ENCODE measurements at places on chromosomes 13 and 19.
A peak's percentile ranks its signal among the peaks of the same experiment; 100 is the strongest.

- DNase-seq = no peak
Observed at GRCh38 chr13:59568306-59568705, 595.4 kb downstream of the DIAPH3 start.

DNA sequence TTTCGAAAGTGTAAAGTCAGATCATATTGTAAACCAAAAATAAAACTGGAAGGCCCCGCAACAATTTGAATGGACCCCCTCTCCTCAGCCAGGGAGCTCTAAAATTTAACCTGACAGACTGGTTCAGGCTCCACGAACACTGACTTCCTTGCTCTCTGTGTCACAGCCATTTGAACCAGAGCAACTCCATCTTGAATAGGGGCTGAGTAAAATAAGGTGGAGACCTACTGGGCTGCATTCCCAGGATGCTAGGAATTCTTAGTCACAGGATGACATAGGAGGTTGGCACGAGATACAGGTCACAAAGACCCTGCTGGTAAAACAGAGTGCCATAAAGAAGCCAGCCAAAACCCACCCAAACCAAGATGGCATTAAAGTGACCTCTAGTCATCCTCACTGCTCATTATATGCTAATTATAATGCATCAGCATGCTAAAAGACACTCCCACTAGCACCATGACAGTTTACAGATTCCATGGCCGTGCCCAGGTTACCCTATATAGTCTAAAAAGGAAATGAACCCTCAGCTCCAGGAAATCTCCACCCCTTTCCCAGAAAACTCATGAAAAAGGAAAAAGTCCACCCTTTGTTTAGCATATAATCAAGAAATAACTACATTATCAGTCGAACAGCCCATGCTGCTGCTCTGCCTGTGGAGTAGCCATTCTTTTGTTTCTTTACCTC, 43.1 kb downstream of the RFXAP start:
- DNase-seq = no peak

DNA sequence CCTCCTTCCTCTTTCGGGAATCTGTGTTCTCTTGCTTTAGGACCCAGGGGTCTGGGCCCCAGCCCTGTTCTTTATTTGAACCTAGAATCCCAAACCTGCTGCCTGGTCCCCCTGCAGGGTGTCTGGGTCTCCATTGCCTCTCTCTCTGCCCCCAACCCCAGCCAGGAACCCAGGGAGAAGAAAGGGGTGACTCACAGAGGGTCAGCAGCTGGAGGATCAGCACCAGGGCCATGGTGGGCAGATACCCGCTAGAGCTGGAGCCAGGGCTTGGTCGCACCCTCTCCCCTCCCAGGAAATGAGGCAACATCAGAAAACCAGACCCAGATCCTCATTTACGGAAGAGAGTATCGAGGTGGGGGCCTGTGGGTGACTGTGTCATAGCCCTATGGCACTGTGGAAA, at the start of gene OSCAR:
OSCAR (minus strand) TSS at position 243 of the 400 bp plus-strand sequence; CDS start at position 232, 11 bp downstream.
- no peak for DNase-seq

GRCh38 chr13:28533125-28533436, 38.2 kb upstream of the FLT1 start:
- no peak for DNase-seq

DNA sequence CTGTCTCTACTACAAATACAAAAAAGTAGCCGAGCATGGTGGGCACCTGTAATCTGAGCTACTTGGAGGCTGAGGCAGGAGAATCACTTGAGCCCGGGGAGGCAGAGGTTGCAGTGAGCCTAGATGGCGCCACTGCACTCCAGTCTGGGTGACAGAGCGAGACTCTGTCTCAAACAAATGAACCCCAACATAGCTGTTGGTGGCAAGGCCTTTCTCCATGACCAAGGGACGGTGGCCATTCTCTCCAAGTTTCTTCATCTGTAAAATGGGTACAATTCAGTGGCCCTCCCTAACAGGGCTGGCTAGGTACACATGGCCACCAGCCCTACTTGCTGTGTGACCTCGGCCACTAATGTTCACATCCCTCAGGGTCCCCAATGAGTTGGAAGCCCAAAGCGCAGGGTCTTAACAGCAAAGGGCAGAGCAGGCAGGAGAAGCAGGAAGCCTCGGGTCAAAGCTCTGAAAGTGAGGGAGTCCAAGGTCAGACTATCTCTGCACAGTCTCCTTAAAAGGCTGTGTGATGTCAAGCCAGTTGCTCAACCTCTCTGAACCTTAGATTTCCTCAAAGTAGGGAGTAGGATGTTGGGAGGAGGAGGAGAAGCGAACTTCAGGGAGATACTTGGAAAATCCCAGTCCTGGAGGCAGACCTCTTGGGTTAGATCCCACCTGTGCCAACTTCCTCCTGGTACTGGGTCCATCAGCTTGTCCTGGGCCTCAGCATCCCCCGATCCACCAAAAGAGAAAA, 2.7 kb downstream of the JUND start:
- no peak for DNase-seq

DNA sequence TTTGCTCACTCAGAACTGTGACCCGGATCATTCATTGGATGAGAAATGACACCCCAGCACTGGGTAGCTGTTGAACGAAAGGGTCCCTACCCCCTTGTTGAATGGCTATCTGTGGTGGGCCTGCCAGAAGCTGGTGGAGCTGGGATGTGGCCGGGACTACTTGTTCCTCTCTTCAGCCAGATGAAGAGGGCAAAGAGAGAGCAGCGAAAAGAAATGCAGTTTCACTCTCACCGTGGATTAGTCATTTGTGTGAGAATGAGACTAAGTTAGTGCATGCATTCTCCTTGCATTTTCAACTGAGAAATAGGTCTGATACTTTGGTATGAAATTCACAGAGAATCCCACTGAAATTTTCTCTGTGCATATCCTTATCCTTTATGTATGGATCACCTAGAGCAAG, 553.1 kb downstream of the IRS2 start:
- DNase-seq = no peak

- DNase-seq = no peak
Observed at GRCh38 chr13:110575322-110576069, 14.0 kb upstream of the RAB20 start.

DNA sequence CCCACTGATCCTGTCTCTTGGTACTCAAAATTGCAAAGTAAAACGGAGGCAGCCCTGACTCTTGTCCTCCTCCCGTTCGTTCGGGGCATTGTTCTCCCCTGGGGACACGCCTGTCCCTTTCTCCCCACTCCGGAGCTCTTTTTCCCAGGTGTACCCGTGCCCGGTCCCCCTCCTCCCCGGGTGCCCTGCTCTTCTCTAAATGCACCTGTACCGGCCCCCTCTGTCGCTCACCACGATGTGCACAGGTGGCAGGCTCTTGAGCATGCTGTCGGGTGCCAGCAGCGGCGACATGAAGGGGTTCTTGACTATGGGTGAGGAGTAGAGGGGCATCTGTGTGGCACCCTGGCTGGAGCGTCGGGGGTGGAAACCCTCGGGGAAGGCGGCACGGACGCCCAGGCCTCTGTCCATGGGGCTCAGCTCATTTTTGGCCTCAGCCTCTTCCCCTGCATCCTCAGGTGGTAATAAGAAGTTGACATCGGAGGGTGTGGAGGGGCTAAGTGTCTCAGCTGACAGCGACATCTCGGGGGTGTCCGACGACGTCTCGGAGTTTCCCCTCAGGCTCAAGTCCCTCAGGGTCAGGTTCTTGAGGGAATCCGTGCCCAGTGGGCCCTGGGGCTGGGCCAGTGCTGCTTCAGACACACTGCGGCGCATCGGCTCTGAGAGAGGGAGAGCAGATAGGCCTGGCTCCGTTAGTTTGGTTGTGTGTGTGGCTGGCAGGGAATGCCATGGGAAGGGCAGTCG, 12.4 kb upstream of the CNFN start:
- no peak for DNase-seq

GRCh38 chr13:22176968-22177520, 506.2 kb downstream of the FGF9 start:
- DNase-seq = no peak

GRCh38 chr13:25967144-25967543, 84.7 kb downstream of the SHISA2 start:
- no peak for DNase-seq

DNA sequence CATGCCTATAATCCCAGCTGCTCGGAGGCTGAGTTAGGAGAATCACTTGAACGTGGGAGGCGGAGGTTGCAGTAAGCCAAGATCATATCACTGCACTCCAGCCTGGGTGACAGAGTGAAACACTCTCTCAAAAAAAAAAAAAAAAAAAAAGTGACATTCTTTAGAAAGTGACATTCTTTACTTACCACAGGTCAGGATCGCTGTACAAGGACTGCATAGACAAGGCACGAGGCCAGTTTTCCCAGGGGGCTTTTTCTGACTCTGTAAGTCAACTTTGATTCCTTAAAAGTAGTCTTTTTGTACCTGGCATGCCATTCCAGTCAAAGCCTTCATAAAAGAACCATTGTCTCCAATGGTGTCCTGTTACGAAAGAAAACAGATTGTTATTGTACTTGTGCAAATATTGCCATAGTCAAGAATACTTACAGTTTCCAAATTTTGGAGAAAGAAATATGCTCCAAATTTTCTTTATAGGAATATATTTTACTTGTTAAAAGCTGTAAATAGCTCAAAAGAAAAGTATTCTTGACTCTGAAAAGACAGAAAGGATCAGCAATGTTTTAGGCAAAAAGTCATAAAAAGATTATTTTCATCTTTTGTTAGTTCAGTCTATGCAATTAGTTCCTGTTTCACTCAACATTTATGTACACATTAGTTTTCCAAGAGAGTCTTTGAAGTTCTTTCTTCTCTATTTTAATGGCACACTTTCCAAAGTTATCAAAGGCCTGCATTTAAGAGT, 39.3 kb downstream of the CEACAM1 start:
- DNase-seq = no peak

DNA sequence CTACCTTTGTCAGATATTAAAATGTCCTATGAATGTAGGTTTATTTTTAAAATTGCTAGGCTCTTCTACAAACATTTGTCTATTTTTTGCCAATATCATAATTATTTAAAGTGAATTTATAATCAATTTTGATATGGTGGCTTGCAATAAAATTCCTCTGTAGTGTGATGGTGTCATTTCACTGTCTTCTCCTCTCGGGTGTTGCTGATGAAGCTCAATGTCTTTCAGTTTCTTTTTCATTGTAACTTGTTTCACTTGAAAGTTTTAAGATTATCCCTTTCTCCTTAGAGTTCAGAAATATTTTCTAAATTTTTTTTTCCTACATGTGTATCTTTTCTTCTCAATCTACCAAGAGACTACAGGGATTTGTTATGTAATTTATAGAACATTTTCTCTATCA, 267.1 kb upstream of the EDNRB start:
- DNase-seq = no peak

- no peak for DNase-seq
Observed at GRCh38 chr19:50500060-50500752, 10.8 kb downstream of the JOSD2 start.

- DNase-seq = no peak
Observed at GRCh38 chr13:71752775-71753513, 114.1 kb downstream of the DACH1 start.

DNA sequence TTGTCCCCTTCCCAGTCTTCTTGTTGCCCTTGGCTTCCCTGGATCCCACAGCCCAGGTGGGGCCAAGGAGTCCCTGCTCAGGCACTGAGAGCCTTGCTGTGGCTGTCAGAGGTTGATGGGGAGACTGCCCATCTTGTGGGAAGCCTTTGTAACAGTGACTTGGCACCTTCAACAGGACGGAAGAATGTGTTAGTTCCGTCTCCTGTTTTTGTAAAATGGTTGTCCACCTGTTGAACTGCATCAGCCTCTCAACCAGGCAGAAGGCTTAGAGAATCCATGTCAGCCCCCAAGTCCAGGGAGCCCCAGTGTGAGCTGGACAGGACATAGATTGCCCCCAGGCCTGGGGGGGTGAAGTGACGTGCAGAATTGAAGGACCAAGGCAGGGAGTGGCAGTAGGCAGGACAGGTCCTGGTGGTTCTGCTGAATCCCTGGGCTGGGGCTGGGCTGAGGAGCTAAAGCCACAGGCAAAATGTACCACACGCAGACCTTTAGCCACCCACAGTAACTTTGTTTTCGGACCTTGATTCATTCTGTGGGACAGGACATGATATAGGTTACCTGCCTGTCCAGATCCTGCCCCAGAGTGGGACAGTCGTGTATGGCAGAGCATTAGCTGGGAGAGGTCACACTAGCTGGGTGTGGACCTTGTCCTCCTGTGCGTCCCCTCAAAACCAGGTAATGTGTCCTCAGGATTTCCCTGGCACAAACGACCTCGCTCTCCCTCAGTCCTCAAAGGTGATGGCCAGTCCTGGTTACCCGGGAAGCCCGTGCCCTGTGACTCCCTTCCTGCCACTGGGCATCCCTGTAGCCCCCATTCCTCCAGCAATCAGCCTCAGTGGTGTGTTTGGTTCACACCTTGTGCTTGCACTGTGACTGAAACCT, 47.0 kb downstream of the GATAD2A start:
- DNase-seq = no peak

GRCh38 chr13:58838615-58839014, 1207.1 kb downstream of the PCDH17 start:
- DNase-seq = no peak

- DNase-seq = peak; percentile 38
Observed at GRCh38 chr19:17830567-17831418, 9.5 kb upstream of the INSL3 start.

- DNase-seq = no peak
Observed at GRCh38 chr19:33703821-33704220, 82.1 kb downstream of the CHST8 start.

DNA sequence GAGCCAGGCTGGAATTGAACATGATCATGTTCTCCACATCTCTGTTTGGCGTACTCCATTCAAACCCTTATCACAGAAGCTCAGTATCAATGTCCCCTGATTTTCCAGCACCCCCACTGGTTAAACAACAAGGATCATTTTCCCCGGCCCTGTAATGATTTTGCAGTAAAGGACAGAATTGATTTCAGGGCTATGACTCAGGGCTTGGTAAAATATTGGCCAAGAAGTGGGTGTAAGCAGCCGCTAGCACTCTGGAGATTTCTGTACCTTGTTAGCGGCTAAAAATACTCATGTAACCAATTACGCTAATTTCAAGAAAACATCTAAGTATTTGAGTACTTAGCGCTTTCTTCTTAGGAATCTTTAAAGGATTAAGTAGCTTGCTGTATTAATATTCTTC, 69.5 kb upstream of the FNDC3A start:
- no peak for DNase-seq

GRCh38 chr13:46667687-46668281, 114.8 kb downstream of the LRCH1 start:
- DNase-seq = no peak

DNA sequence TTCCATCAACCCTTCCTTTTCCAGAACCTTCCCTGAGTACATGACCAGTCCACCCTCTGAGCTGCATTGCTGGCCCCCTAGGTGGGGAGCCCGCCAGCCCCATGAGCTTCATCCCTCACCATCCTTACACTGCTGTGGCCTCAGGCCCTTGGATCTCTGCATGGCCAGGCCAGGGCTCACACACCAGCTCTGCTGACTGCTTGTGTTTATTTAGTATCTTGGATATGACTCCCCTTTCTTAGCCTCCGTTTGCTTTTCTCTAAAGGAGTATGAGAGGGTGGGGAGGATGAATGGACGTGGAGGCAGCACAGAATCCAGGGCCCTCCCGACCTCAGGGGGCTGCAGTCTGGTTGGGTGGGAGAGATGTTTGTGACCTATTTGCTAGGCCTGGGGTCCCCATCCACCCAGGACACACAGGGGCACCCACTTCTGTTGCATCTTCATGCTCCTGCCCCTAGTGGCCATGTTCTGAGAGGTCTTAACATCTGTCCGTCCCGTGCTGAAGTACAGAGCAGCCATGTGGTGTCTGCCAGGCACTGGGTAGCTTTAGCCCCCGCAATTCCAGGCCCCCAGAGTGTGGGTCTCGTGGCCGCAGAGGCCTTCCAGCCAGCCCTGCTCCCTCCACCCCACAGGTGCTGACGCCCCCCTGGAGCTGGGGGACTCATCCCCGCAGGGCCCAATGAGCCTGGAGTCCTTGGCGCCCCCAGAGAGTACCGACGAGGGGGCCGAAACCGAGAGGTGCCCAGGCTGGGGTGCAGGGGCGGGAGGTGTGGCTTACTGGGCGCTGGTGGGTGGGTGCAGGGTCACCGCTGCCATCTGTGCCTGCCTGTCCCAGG, 13.0 kb downstream of the ARHGEF1 start:
- no peak for DNase-seq
